Activated T-helper 2 cell treated with anti-CD3 and anti-CD28 coated beads, Interferon-gamma antibody, Interleukin-2, Interleukin-4, amounts not matched to agents 10 μg/mL and 5 μg/mL and 100 μg/mL, durations not matched to agents 14 hours and 24 hours and 36 hours (primary cell): ENCODE measurements at places on chromosomes 1 and 21.

DNA sequence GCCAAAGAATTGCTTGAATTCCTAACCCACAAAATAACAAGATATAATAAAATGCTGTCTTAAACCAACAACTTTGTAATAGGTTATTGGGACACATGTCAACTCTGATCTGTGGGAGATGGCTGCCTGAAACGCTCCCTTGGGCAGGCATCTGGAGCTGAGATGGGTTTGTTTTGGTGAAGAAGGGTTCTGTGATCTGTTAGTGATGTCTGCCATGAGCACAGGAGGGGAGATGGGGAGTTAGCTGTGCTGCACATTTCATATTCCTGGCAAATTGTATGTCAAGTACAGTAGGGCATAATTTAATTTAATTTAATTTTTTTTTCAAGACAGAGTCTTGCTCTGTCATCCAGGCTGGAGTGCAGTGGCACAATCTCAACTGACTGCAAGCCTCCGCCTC, 34.2 kb upstream of the IFNLR1 start:
- H3K4me3 ChIP-seq, result no peak overlapping the region
- peaks cover 24% of the 10 kb centered on the region for H3K27me3 ChIP-seq
- H3K4me1 ChIP-seq, result no peaks in the 10 kb centered on the region
- H3K27ac ChIP-seq, result no peak overlapping the region
- no peaks in the 10 kb centered on the region for H3K36me3 ChIP-seq

DNA sequence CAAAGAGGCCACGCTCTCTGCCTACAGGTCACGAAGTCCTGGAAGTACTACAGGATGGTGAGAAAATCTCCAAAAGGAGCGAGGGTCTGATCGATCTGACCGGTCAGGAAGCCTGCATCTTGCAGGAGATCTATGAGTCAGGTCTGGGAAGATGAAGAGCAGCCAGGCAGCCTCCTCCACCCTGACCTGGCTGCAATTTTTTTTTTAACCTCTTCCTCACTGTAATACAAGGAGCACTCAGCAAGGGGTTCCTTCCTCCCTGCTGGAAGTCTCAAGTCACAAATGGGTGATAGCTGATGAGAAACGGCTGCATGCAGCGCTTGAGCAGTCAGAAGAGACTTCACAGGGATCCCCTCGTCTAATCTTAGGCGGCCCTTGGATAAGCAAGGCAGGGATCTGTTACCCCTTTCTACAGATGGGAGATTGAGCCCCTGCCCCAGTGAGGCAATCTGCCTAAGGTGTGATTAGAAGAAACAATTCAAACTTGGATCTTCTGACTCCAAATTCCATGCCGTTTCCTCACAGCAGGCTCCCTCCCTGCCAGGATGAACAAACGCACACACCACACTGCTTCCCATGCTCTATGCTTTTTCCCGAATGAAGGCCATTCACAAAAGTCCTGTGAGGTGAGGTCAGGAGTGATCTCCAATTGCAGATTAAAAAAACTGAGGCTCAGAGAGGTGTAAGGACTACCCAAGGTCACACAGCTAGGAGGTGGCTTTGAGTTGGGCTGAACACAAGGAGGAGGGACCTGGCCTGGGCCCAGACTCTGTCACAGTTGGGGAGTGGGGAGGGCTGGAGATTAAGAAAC, 48.3 kb downstream of the ECE1 start:
- peaks cover 4% of the 10 kb centered on the region for H3K4me1 ChIP-seq
- H3K4me3 ChIP-seq, result no peak overlapping the region
- no peaks in the 10 kb centered on the region for H3K27me3 ChIP-seq
- no peak for DNase-seq

DNA sequence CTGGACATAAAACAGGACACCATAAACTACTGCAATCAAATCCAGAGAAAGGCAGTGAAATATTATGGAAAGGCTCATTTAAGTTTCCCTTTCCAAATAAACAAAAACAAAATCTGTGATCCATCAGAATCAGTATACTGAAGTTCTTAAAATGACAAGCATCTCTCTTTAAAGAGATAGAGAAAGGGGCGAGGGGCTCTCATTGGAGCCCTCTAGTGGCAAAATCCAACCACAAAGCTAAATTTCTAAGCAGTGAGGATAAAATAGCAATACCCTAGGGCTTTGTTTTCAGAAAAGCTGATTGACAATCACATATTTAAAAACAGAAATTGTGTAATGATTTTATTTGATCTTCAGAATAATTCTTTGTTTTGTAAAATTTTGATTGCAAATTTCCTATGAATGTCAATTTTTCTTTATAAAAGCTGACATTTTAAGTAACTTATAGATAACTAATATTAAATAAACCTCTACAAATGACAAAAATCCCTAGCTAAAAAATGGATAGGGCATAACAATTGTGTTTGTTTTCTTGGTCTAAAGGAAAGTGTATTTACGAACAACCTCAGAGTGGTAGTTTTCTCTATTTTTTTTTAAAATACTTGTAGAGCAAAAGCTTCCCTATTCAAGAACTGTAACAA, 138.2 kb downstream of the COL24A1 start:
- H3K4me3 ChIP-seq, result no peak overlapping the region
- DNase-seq, result no peak
- no peaks in the 10 kb centered on the region for H3K27me3 ChIP-seq
- no peak overlapping the region for H3K27ac ChIP-seq

DNA sequence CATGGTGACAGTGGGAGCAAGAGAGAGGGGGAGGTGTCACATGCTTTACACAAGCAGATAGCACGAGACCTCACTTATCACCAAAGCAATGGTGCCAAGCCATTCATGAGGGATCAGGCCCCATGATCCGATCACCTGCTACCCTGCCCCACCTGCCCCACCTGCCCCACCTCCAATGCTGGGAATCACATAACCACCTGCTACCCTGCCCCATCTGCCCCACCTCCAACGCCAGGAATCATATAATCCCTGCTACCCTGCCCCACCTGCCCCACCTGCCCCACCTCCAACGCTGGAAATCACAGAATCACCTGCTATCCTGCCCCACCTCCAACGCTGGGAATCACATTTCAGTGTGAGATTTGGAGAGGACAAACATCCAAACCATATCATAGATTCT, 10.6 kb upstream of the AIRE start:
- no peak overlapping the region for H3K4me3 ChIP-seq
- H3K36me3 ChIP-seq, result no peaks in the 10 kb centered on the region
- no peak overlapping the region for H3K27ac ChIP-seq
- H3K27me3 ChIP-seq, result peaks cover 16% of the 10 kb centered on the region
- no peaks in the 10 kb centered on the region for H3K4me1 ChIP-seq

- H3K36me3 ChIP-seq, result no peaks in the 10 kb centered on the region
- no peaks in the 10 kb centered on the region for H3K4me1 ChIP-seq
- no peak overlapping the region for H3K27ac ChIP-seq
- DNase-seq, result no peak
Measured at GRCh38 chr1:30307182-30307581, 416.2 kb downstream of the MATN1 start.

DNA sequence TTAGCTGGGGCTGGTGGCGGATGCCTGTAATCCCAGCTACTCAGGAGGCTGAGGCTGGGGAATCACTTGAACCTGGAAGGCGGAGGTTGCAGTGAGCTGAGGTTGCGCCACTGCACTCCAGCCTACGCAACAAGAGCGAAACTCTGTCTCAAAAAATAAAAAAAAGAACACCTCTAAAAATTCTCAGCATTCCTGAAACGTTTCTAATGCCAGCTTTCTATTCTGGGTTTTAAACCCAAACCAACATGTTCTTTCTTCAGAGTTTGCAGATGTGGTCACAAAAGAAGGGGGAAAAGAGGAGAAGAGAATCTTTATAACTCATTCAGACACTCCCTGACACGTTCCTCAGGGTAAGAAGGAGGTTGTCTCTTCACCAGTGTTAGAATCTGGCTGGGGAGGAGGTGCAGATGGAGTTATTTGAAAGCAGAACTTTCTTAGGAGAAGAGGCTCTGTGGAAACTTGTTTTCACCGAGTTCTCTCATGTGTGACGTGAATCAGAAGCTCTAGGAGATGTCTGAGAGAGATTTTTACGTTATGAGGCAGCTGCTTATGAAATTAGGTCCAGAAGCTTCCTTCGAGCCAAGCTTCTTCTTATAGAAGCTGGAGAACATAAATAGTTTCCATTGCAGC, 17.8 kb upstream of the CNR2 start:
- H3K36me3 ChIP-seq, result no peaks in the 10 kb centered on the region
- no peak overlapping the region for H3K4me3 ChIP-seq
- H3K4me1 ChIP-seq, result no peaks in the 10 kb centered on the region
- H3K27ac ChIP-seq, result no peak overlapping the region
- H3K27me3 ChIP-seq, result peaks cover 15% of the 10 kb centered on the region
- no peak for DNase-seq

GRCh38 chr1:42680921-42681683, 1.1 kb upstream of the YBX1 start:
- H3K4me1 ChIP-seq, result peaks cover 38% of the 10 kb centered on the region
- H3K4me3 ChIP-seq, result peak overlapping the region; percentile 95
- H3K27me3 ChIP-seq, result no peaks in the 10 kb centered on the region

DNA sequence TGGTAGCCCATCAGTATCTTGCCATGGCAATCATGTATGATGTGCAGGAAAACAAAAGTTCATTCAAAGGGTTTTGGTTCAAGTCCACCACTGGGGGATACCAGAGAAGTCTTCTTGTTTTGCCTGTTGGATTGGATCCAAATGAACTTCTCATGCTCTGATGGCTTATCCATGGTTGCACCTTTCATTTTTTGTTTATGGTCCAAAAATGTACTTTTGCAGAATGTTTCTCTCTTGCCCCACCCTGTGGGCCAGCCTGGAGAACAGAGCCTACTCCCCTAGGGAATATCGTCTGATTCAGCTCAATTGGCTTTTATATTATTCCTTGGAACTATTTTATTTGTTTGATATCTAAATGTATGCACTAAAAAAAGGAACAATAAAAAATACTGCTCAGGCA, 20.1 kb upstream of the CLCA1 start:
- peaks cover 10% of the 10 kb centered on the region for H3K27me3 ChIP-seq
- no peak for DNase-seq
- H3K36me3 ChIP-seq, result no peaks in the 10 kb centered on the region
- H3K27ac ChIP-seq, result no peak overlapping the region

- peaks cover 5% of the 10 kb centered on the region for H3K4me1 ChIP-seq
- no peak for DNase-seq
- no peak overlapping the region for H3K4me3 ChIP-seq
- no peak overlapping the region for H3K27ac ChIP-seq
- H3K27me3 ChIP-seq, result no peaks in the 10 kb centered on the region
- H3K36me3 ChIP-seq, result no peaks in the 10 kb centered on the region
Measured at GRCh38 chr1:16491056-16491675, 22.9 kb downstream of the RNU1-1 start.

- no peaks in the 10 kb centered on the region for H3K36me3 ChIP-seq
- peaks cover 4% of the 10 kb centered on the region for H3K27me3 ChIP-seq
- no peaks in the 10 kb centered on the region for H3K4me1 ChIP-seq
- H3K4me3 ChIP-seq, result no peak overlapping the region
Measured at GRCh38 chr1:63787875-63788274, 14.1 kb downstream of the ROR1 start.

- no peaks in the 10 kb centered on the region for H3K36me3 ChIP-seq
- H3K4me3 ChIP-seq, result no peak overlapping the region
- no peaks in the 10 kb centered on the region for H3K4me1 ChIP-seq
- DNase-seq, result no peak
Measured at GRCh38 chr1:211908951-211909350, 78.4 kb upstream of the LPGAT1 start.

- H3K36me3 ChIP-seq, result peaks cover 20% of the 10 kb centered on the region
- no peak overlapping the region for H3K27ac ChIP-seq
- H3K4me1 ChIP-seq, result peaks cover 30% of the 10 kb centered on the region
- peak; percentile 37 for DNase-seq
- H3K4me3 ChIP-seq, result no peak overlapping the region
Measured at GRCh38 chr1:147627435-147628110, 42.8 kb downstream of the ACP6 start.

GRCh38 chr1:110255392-110255787, 45.3 kb downstream of the KCNC4 start:
- H3K27me3 ChIP-seq, result peaks cover 2% of the 10 kb centered on the region
- H3K4me3 ChIP-seq, result no peak overlapping the region
- no peaks in the 10 kb centered on the region for H3K4me1 ChIP-seq
- no peaks in the 10 kb centered on the region for H3K36me3 ChIP-seq

DNA sequence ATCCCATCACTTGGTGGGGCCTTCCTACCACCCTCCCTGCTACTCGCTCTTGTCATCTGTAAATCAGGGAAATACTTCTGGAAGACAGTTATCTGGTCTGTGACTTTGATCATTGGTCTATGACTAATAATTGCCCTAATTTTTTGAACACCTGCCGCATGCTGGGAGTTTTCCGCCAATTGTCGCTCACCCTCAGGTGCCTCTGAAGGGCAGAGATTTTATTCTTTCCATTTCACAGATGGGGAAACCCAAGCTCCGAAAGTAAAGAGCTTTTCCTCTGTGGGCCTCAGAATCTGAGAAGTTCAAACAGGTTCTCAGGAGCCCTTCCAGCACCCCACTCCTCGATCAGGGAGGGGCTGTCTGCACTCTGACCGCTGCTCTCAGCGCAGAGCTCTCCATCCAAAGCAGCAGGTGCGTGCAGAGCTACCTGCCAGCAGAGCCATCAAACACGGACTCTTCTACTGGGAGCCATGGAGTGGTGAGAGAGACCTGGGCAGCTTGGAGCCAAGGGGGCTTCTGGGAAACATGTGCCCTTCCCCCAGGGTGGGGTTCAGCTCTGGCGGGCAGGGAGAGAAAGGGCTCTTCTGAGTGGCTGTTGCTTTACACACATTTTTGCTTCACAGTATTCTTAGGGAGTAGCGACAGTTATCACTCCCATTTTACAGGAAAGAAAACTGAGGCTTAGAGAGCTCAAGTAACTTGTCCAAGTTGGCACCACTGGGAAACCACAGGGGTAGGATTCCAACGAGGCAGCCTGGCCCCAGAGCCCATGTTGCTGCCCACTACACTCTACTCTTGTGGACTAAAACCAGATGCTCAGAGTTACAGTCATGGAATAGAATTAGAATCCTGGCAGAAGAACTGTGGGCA, 5.8 kb upstream of the RUNX3 start:
- H3K27me3 ChIP-seq, result no peaks in the 10 kb centered on the region
- no peak overlapping the region for H3K27ac ChIP-seq
- DNase-seq, result no peak
- peaks cover 52% of the 10 kb centered on the region for H3K4me1 ChIP-seq
- H3K36me3 ChIP-seq, result peaks cover 86% of the 10 kb centered on the region
- H3K4me3 ChIP-seq, result no peak overlapping the region

GRCh38 chr1:198496216-198497143, 44.0 kb downstream of the ATP6V1G3 start:
- peaks cover 8% of the 10 kb centered on the region for H3K4me1 ChIP-seq
- H3K4me3 ChIP-seq, result no peak overlapping the region
- H3K36me3 ChIP-seq, result no peaks in the 10 kb centered on the region
- H3K27me3 ChIP-seq, result no peaks in the 10 kb centered on the region
- no peak overlapping the region for H3K27ac ChIP-seq
- no peak for DNase-seq

- peaks cover 48% of the 10 kb centered on the region for H3K4me1 ChIP-seq
- H3K4me3 ChIP-seq, result no peak overlapping the region
- H3K27me3 ChIP-seq, result no peaks in the 10 kb centered on the region
- DNase-seq, result no peak
- H3K36me3 ChIP-seq, result no peaks in the 10 kb centered on the region
Measured at GRCh38 chr1:76285578-76286135, 211.1 kb downstream of the ST6GALNAC3 start.

- H3K27me3 ChIP-seq, result peaks cover 7% of the 10 kb centered on the region
- H3K27ac ChIP-seq, result peak overlapping the region; percentile 97
- peaks cover 57% of the 10 kb centered on the region for H3K4me1 ChIP-seq
- peaks cover 22% of the 10 kb centered on the region for H3K36me3 ChIP-seq
Measured at GRCh38 chr21:46634966-46635323, 529 bp upstream of the PRMT2 start.
